Camera-type eye (tissue), 1 donor: ENCODE measurements at places on chromosomes 7 and 10. TPM values are rescaled to one million over a fixed set of nuclear protein-coding genes. Genes with fewer than 3 reads are reported as not detected.

The PAX4 gene
- not detected for total RNA-seq

The C10orf95 gene
- total RNA-seq, result 0.93 TPM

The FAM237B gene
- total RNA-seq, result not detected

The CRYGN gene
- total RNA-seq, result not detected

The CDHR3 gene
- 4.8 TPM for total RNA-seq

The RARRES2 gene
- total RNA-seq, result 66.2 TPM

The AKR1C4 gene
- total RNA-seq, result not detected

The MYH16 gene
- not detected for total RNA-seq

The TBL2 gene
- 49.6 TPM for total RNA-seq

The FGFBP3 gene
- 15.3 TPM for total RNA-seq

The ZNF804B gene
- total RNA-seq, result 6.3 TPM

The PALD1 gene
- 11.7 TPM for total RNA-seq

The TMEM270 gene
- total RNA-seq, result not detected

The FGFR2 gene
- 77.5 TPM for total RNA-seq

The TMEM106B gene
- 105 TPM for total RNA-seq
